ENCODE measurements at places on chromosomes 4 and X.

- H3K27ac ChIP-seq = no peak overlapping the region
- H3K4me3 ChIP-seq = no peak overlapping the region
- H3K27me3 ChIP-seq = no peaks in the 10 kb centered on the region
- no peak for DNase-seq
- H3K4me1 ChIP-seq = peaks cover 10% of the 10 kb centered on the region
These were observed 61.1 kb upstream of the C1QTNF7 start for GRCh38 chr4:15366721-15367120.

DNA sequence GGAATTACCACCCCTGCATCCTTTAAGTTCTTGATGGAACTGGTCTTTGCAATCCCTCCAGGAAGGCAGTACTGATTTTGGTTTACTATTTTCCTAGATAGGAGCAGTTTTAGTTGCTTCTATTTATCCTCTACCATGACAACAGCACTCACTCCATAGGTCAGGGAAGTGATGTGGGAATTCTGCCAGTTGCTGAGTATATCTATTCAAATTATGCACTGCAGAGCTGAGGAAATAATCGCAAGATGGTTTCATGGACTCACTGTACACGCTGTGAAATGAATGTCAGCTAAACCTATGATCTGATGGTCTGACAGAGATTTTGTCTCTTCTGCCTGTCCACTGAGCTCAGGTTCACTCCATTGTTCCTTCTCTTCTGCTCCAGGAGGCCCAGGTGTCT is 135.8 kb downstream of the FAAH2 start:
- H3K27ac ChIP-seq = no peak overlapping the region
- no peak overlapping the region for H3K4me3 ChIP-seq
- no peaks in the 10 kb centered on the region for H3K27me3 ChIP-seq
- H3K4me1 ChIP-seq = no peaks in the 10 kb centered on the region
- H3K36me3 ChIP-seq = no peaks in the 10 kb centered on the region

GRCh38 chr4:186587416-186588018 is 32.1 kb upstream of the MTNR1A start:
- no peaks in the 10 kb centered on the region for H3K27me3 ChIP-seq
- peaks cover 55% of the 10 kb centered on the region for H3K36me3 ChIP-seq
- peaks cover 2% of the 10 kb centered on the region for H3K4me1 ChIP-seq
- no peak overlapping the region for H3K27ac ChIP-seq

- peaks cover 16% of the 10 kb centered on the region for H3K4me1 ChIP-seq
- no peak overlapping the region for H3K4me3 ChIP-seq
- H3K27ac ChIP-seq = no peak overlapping the region
- H3K27me3 ChIP-seq = no peaks in the 10 kb centered on the region
- no peak for DNase-seq
- no peaks in the 10 kb centered on the region for H3K36me3 ChIP-seq
These were observed 39.9 kb downstream of the CCKAR start for GRCh38 chr4:26450418-26450817.

DNA sequence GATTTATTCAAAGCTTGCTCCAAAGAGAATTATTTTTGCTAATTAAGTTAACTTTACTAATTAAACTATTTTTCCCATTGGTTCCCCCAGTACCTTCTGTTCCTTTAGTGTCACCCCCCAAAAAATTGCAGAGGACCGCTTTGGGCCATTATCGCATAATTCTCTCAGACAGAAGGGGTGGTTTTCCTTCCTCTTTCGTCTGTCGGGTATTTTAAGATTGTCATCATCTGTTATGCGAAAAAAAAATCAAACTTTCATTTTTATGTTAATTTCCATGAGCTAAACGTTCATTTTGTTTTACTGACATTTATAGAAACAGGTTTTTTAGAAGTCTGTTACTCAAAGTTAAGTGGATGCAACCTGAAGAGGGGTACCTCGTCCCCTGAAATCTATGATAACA is 76.2 kb upstream of the DDX3X start:
- H3K27ac ChIP-seq = no peak overlapping the region
- no peak for DNase-seq
- 0 out of 2 replicates have a peak, but pooled peaks cover 2% of the 10 kb centered on the region for H3K4me1 ChIP-seq
- H3K4me3 ChIP-seq = no peak overlapping the region
- peaks cover 5% of the 10 kb centered on the region for H3K27me3 ChIP-seq

Data from WTC11 (cell line).